NCI-H1092 (cell line): ENCODE measurements at places on chromosomes 2 and 18.
A peak's percentile ranks its signal among the peaks of the same experiment; 100 is the strongest.

- DNase-seq, result no peak
Measured at GRCh38 chr2:163347982-163348856, 387.6 kb downstream of the FIGN start.

GRCh38 chr18:44590956-44591670 is 89.6 kb upstream of the SETBP1 start:
- DNase-seq, result no peak

DNA sequence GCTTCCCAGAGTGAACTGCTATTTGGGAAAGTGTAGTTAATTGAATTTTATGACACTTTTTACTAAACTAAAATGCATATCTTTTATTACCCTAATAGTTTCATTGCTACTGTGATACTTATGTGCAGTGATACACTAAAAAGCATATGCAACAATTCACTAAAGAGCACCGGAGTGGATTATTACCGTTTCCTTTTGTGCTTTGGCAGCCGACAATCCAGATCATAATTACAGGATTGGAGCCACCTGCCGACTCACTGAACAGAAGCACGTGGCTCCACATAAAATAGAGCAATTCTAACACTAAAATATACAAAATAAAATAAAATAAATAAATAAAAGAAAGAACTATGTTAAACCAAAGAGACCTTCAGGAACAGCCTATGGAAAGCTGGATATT is 583.4 kb downstream of the NRXN1 start:
- DNase-seq, result peak; percentile 48

DNA sequence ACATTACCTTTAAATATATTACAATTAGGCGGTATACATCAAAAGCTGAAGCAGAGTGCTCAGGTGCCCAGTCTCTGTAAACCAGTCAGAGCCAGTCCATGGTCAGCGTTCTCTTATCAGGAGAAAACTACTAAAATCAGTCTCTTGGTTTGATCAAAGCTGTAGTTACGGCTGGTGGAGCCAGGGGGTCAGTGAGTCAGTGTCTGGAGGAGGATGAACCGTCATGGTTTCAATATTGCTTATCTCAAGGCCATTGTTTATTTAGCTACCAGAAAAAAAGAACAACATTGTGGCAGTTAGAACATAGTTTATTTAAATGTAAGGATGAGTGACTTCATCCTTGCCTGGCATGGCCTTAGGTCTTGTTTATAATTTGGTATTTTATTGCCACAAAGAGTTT is 71.3 kb upstream of the NYAP2 start:
- DNase-seq, result no peak

DNA sequence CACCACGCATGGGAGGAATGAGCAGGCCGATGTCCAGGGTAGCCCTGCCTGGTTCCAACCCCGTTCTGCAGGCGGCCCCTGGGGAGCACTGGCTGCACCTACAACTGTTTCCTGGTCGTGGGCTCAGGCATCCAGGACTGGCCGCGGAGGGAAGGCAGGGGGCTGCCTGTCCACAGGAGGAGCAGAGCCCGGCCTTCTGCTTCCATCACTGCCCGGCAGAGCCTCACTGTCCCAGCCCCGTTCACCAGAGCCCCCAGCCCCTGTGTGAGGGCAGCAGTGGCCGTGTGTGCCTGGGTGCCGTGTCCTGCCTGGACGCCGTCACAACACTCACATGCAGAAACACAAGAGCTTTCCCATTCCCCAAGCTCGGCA is 56.2 kb downstream of the KCNG2 start:
- no peak for DNase-seq

DNA sequence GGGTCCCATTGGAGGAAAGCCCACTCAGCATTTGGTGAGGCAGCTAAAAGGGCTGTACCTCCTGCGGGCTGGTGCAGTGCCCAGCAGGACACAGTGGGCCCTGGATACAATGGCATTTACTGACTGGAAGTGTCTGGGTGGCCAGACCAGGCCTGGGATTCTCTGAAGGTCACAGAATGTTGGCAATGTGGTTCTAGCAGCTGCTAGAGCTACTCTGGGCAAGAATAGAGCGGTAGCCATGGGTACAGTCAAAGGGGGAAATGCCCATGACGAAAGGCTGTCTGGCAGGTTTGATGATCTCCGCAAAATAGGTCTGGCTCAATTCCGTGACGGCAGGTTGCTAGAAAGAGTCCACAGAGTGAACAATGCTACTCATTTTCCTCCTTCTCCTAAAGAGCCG is 241.8 kb downstream of the AFF3 start:
- DNase-seq, result no peak

- DNase-seq, result no peak
Measured at GRCh38 chr2:172000696-172001361, 1.1 kb downstream of the METAP1D start.

GRCh38 chr2:64288321-64289193 is 144.3 kb upstream of the PELI1 start:
- DNase-seq, result no peak

DNA sequence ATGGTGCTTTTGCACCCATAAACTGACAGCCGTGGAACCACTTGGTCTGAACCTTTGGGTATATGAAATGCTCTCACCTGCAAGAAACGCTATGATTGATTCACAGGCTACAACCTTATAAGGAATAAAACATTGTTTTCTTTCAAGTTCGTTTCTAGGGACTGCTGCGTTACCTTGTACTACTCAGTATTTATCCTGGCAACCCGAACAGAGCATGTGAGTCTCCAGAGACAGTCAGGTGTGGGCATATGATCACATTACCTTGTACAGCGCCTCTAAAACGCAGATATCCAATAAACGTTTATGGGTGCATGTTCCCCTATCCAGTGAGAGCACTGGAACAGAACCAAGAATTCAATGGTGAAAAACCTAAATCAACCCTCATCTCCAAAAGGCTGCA is 1.7 kb downstream of the CCBE1 start:
- no peak for DNase-seq

DNA sequence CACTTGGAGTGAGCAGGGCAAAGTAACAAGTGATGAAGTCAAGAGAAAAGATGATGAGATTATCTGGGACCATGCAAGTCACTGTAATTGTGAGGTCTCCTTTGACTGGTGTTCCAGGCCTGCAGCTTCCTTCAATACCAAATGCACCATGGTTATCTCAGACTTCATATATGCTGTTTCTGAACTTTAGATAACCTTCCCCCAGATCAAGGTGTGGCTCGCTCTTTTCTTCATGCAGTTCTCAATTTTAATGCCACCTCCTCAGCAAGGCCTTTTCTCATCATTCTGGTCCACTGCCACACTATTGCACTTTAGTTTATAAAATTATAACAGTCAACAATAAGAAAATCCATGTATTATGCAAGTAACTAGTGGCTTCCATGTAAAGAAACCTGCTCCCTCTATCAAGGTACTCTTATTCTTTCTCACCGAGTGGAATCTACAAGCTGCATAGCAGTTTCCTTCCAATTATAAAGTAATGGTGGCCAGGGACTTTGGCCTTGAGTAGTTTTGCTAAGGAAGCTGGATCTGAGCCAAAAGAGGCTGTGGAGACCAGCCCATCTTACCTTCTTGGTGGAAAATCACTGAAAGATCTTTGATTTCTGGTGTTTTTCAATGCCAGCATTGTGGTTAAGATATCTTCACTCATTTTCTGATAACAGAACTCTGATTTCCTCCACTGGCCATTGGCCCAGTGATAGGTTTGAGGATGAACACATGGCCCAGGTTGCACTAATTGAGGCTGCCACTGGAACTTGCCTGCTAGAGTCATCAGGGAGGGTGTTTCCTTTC is 113.6 kb downstream of the KCNE4 start:
- DNase-seq, result no peak

GRCh38 chr2:107529146-107529545 is 297.5 kb upstream of the RGPD4 start:
- DNase-seq, result no peak

GRCh38 chr2:11074246-11074820 is 80.9 kb upstream of the SLC66A3 start:
- no peak for DNase-seq

GRCh38 chr2:3131636-3132326 is 245.8 kb downstream of the EIPR1 start:
- no peak for DNase-seq

DNA sequence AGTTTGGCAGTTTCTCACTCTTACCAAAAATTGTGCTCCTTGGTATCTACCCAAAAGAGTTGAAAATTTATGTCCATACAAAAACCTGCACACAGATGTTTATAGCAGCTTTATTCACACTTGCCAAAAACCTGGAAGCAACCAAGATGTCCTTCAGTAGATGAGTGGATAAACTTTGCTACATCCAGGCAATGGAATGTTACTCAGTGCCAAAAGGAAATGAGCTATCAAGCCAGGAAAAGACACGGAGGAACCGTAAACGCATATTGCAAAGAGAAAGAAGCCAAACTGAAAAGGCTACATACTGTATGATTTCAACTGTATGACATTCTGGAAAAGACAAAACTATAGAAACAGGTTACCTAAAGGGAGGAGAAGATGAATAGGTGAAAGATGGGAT is 36.1 kb downstream of the TMEM163 start:
- no peak for DNase-seq

DNA sequence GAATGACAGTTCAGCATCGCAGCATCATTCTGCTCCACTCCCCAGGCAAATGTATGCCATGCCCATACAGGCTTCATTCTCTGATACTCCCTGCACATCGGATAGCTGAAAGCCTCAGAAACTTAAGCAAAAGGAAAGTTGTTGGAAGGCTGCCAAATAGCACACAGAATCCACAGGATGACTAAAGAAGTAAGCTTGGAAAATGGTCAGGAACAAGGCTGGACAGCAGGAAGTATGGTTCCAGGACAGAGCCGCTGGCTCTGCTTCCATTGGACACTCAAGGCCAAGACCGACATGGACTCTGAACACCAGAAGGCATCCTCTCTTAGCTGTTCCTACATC is 256.5 kb downstream of the CDH20 start:
- DNase-seq, result no peak

- no peak for DNase-seq
Measured at GRCh38 chr2:49194701-49195100, 40.4 kb upstream of the FSHR start.

- no peak for DNase-seq
Measured at GRCh38 chr2:200259577-200259957, 46.9 kb upstream of the SPATS2L start.

DNA sequence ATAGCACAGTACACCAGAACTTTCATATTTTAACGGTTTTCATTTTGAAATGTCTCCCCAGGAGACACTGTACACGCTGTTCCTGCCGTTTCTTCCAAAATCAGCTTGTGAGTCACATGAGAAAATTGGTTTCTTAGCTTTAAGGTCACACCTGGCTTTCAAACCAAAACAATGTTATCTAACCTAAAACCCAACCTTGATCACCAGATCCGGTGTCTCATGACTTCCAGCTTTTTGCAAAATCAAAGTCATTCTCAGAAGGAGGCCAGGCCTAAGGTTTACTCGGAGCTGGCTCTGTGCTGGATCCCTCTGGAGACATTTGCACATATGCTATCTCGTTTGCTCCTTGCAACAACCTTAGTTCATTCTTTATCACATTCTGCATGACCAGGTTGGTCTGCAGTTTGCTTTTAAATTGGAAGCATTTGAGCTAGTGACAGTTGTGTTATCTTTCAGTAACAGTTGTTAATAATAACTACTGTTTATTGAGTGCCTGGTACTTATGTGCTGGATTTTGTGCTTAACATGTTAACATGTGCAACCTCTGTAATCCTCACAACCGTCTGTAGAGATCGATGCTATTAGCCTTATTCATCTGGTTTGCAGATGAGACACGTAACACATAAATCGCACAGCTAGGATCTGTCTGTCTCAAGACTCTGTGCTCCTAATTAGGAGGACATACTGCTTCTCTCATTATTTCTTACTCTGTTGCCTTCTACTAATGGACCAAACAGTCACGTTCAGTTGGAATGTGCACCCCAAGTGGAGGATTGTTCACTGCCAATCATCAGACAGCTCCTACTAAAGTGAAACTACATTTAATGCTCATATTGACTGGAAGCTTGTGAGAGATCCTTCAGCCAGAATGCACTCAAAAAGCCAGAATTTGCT is 105.5 kb downstream of the RNF144A start:
- DNase-seq, result no peak

DNA sequence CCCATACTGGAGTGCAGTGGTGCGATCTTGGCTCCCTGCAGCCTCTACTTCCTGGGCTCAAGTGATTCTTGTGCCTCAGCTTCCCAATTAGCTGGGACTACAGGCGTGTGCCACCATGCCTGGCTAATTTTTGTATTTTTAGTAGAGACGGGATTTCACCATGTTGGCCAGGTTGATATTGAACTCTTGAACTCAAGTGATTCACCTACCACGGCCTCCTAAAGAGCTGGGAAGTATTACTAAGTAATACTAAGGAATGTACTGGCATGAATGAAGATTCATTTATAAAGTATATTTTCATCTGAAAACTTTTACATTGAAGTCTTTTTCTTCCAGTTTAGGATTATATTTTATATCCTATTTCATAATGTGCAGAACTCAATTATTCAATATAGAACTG is 38.1 kb downstream of the NUP35 start:
- DNase-seq, result no peak

DNA sequence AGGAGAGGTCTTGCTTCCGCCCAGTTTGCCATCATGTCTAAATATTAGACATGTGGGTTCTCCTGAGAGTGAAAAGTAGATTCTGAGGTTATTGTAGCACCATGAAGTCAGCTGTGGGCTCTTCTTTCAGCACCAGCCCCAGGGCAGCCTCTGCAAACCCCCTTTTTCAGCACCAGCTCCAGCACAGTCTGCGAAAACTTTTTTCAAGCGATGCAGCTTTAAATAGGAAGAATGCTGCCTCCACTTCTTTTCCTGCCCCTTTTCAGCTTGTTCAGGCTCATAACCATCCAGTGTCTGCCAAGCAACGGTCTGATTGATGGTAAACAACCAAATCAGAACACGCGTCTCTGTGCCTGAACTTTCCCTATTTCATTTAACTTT is at the start of gene COL5A2:
COL5A2 (minus strand) TSS at position 192 of the 381 bp plus-strand sequence; CDS start at position 35, 157 bp downstream.
- DNase-seq, result no peak

- no peak for DNase-seq
Measured at GRCh38 chr2:227365833-227366232, 13.3 kb downstream of the TM4SF20 start.

- DNase-seq, result no peak
Measured at GRCh38 chr2:59395119-59395518, 1154.0 kb upstream of the FANCL start.

- no peak for DNase-seq
Measured at GRCh38 chr2:192243488-192243887, 48.8 kb upstream of the TMEFF2 start.

GRCh38 chr2:219728991-219729487 is 101.6 kb downstream of the SLC4A3 start:
- DNase-seq, result no peak

DNA sequence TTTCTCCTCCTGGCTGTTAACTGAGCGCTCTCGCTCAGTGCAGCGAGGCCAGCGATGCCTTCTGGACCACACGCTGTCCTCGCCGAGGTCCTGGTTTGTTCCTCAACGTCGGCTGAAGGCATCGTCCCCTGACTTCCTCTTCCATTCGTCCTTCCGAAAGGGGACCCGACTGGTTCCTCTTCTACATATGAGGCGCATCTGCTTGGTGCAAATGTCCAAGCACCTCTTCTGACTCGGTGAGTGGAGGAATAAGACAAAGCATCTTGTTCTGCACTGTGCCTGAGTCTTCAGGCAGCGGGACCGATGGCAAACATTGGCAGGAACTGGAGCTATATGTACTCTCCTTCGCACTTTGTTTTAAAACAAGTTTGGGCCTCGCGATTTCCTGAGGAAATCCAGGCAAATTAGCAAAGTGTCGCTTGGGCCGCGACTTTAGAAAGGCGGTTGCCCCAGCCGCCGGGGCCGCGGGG is 621 bp upstream of the KCNS3 start:
- DNase-seq, result no peak

- DNase-seq, result no peak
Measured at GRCh38 chr2:197838579-197838978, 34.2 kb downstream of the PLCL1 start.
